ENCODE measurements at places on chromosomes 1 and 21. TPM values are rescaled to one million over a fixed set of nuclear protein-coding genes. Genes with fewer than 3 reads are reported as not detected.

SPRR1A gene
- total RNA-seq: not detected

C8B gene
- not detected for total RNA-seq

NR1I3 gene
- total RNA-seq: not detected

SLC9C2 gene
- not detected for total RNA-seq
